ENCODE measurements at places on chromosomes 1 and 21.

DNA sequence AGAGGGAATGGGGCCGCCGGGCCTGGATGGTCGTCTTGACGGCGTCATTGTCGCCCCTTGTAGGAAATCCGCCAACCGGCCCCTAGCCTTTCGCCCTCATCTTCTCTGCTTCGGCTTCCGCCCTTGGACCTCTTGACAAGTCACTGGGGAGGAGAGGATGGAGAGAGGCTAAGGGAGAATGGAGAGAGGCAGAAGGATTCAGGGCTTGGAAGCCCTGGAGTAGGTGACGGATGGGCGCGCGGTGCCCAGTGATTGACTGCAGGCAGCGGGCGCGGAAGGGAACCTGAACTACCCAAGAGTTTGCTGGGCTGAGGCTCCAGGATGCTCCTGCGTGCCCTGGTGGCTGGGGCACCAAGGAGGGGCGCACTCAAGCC is 651 bp downstream of the PDE4B start:
- DNase-seq = no peak

GRCh38 chr1:6864166-6864565 is 78.9 kb downstream of the CAMTA1 start:
- DNase-seq = no peak

GRCh38 chr1:41619511-41620364 is 135.3 kb upstream of the EDN2 start:
- peak; percentile 41 for DNase-seq

DNA sequence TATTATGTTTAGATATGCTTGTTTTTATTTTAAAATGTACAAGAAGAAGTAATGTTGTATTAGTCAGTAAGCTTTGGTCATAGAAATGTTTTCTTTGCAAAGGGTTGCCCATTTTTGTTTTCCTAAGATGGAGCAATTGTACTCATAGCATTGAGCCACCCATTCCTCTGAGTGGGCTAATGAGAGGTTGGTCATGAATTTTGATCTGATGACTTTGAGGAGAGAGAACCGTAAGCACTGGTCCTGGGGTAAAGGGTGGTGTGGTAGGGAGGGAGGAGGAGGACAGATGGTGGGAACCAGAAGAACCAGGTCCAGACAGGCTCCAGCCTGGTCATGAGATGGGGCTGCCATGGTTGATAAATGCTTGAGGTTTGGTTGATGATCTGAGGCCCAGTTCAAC is 15.9 kb upstream of the SLC6A9 start:
- DNase-seq = no peak

- DNase-seq = no peak
These were observed 2.2 kb downstream of the TGFB2 start for GRCh38 chr1:218347336-218347722.

DNA sequence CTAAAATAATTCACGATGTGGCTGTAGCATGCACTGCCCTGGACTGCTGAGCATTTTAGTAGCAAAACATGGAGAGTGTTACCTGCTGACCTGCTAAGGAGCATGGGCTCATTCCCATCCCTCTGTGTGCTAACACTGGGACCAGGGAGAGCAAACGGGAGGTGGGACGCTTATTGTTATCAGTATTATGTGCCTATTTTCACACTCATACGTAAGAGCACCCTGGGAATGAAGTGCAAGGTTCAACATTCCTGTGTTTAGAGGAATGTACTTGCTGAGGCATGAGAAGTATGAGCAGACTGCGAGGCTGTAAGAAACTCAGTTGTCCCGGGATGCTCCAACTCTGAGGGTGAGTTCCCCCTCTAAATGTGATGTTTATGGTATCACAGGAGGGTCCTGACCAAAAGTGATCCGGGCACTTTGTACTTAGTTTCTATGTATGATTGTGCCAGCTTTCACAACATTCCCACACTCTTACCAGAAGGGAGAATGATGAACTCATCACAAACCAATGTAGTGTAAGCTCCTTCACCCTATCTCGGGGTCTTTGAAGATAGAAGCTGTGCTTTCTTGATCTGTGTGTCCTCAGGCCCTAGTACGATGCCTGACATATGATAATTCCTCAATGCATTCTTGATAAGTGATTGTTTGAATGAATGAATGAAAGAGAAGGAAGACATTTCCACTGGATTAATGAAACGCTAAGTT is 164.8 kb downstream of the KCNJ6 start:
- DNase-seq = no peak

- DNase-seq = no peak
These were observed 514 bp downstream of the TPRG1L start for GRCh38 chr1:3625151-3625907.

DNA sequence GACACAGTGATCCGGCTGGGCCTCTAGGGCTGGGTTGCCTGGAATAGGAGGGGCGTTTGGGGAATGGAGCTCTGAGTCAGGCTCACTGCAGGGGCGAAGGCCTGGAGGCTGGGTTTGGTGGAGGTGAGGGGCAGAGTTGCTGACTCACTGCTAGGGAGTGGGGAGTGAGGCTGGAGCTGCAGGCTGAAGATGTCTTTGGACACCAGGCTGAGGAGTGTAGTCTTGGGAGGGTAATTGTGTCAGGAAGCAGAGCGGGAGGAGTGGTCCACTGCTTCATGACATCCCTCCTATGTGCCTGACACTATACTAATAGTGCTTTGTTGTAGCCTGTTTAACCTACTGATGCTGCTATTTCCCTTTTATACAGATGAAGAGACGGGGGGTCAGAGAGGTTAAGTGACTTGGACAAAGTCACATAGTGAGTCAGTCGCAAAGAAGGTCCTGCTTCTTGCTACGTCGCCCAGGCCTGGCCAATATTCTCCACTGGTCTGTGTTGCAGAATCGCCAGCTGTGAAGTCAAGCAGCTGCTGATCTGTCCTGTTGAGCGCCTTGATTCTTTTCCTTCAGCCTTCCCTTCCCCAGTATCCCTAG is 13.6 kb downstream of the ACTL8 start:
- no peak for DNase-seq

DNA sequence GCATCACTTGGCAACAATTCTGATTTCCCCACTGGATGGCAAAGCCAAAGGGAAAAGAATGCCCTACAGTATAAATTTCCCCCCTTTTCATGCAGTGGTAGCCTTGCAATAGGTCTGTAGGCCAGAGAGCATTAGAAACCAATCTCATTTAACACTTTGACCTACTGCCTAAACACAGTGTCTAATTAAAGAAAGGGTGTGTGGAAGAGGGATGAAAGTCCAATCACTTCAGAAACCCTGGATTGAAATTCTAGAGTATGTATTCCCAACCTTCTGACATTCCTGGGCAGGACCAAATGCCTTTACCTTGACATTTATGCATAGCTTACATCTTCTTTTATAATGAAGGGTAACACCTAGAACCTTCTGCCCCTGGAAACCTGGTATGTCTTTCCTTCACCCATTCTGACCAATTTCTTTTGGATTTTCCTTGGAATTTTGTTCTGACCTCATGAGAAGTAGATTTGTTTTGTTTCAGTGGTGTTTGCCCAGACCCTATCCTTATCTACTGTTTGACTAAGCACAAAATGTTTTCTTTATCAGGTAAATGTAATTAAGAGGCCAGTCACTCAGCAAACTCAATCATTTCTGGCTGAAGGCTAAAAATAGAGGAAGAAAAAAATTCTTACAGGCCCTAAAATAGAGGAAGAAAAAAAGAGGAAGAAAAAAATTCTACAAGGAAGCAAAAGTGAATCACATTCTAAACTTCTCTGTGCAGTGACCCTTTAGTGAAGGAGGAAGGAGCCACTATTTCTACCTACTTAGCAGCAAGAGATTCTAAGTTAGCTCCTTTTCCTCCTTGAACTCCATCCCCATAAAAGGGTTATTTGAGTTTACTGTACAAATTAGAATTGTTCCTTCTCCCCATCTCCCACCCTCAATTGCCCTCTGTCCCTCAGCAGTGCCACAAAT is 129.5 kb upstream of the DSCAM start:
- no peak for DNase-seq

DNA sequence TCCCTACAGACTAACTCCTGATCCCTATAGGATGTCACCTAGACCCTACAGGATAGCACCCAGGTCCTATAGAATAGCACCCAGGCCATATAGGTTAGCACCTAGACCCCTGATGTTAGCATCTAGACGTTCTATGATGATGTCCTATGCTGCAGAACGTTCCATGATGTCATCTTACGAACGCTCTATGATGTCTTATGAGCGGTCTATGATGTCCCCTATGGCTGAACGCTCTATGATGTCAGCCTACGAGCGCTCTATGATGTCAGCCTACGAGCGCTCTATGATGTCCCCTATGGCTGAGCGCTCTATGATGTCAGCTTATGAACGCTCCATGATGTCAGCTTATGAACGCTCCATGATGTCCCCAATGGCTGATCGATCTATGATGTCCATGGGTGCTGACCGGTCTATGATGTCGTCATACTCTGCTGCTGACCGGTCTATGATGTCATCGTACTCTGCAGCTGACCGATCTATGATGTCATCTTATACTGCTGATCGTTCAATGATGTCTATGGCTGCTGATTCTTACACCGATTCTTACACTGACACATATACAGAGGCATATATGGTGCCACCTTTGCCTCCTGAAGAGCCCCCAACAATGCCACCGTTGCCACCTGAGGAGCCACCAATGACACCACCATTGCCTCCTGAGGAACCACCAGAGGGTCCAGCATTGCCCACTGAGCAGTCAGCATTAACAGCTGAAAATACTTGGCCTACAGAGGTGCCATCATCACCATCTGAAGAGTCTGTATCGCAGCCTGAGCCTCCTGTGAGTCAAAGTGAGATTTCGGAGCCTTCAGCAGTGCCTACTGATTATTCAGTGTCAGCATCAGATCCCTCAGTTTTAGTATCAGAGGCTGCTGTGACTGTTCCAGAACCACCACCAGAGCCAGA is 9.5 kb downstream of the SON start:
- no peak for DNase-seq

GRCh38 chr1:229222081-229222480 is 48.8 kb upstream of the RAB4A start:
- DNase-seq = no peak

DNA sequence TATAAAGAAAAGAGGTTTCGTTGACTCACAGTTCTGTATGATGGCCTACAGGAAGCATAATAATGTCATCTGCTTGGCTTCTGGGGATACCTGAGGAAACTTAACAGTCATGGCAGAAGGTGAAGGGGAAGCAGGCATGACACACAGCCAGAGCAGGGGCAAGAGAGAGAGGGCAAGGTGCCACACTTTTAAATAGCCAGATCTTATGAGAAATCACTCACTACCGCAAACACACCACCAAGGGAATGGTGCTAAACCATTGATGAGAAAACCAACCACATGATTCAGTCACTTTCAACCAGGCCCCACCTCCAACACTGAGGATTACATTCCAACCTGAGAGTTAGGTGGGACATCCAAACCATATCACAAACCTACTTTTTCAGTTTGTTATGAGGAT is 245.9 kb upstream of the SGIP1 start:
- no peak for DNase-seq

DNA sequence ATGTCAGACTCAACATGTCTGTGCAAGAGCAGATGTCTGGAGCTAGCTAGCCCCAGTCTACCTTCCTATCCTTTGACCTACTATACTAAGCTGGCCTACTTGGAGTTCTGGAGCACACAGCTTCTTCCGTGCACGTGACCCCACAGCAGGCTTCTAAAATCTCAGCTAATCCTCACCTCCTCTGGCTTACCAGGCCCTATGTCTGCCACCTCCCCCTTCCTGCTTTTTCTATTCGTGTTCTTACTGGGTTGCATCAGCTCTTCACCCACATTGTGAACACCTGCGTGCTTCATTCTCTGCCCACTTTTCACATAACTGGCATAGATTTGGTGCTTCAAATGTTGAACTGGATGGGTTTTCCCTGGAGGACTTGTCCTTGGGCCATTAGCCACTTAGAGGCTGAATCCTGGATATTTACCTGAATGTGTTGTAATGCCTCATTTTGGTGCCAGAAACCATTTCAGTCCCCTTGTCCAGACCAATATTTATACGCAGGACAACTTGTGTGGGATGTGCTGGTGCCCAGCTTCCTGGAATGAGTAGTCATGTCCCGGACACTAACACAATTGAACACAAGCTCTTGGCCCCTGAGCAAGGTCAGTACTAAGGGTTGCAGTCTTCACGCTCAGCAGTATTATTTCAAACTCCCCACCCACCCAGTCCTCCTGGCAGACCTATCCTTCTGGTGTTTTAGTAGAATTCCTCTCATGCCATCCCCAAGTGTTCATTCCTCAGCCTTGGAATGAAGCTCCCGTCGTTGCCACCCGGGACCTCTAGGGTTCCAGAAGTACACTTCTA is 24.0 kb downstream of the TENT5C start:
- DNase-seq = no peak

DNA sequence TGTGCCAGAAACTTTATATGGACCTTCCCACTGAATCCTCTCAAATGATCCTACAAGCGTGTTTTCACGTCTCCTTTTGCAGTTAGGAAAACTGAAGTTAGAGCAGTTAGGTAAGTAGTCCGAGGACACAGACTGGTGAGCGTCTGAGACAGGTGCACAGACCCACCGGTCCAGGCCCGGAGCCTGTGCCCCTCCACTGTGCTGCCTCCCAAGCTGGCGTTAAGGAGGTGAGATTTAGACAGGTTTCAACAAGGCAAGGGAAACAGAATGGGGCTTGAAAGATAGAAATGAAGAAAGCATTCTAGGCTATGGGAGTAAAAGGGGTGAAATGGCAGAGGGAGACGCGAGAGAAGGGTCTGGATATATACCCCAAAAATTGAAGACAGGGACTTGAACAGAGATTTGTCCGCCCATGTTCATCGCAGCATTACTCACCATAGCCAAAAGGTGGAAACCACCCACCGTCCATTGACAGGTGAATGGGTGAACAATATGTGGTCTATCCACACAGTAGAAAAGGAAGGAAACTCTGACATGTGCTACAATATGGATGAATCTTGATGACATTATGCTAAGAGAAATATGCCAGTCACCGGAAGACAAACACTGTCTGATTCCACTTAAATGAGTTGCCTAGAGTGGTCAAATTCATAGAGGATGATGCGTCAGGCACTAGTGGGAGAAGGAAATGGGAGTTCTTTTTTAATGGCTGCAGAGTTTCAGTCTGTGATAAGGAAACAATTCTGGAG is 15.7 kb upstream of the PKP1 start:
- DNase-seq = no peak

- DNase-seq = no peak
These were observed 85.1 kb downstream of the NIBAN1 start for GRCh38 chr1:184889166-184889565.

DNA sequence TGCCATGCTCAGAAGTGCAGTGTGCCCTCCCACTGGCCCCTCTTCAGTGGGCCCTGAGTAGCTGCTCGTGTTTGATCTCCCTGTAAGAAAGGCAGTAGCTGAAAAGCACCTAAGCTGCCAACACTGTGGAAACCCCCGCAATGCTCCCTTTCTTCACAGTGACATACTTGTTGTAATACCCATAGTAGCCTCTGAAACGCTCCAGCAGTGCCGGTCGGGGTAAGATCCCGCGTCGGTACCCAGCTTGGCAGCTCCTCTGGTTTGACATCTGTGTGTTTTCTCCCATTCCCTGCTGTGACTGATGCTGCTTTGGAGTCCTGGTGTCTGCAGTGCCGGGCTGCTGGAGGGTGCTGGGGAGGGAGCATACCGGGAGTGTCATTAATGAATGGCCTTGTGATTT is 3.6 kb downstream of the CHAF1B start:
- peak; percentile 60 for DNase-seq

GRCh38 chr21:31158789-31159581 is 120.7 kb upstream of the KRTAP19-8 start:
- DNase-seq = no peak

- no peak for DNase-seq
These were observed 3.2 kb upstream of the GUK1 start for GRCh38 chr1:228136901-228137300.
